ENCODE measurements at places on chromosomes 11 and 22. TPM values are rescaled to one million over a fixed set of nuclear protein-coding genes. Genes with fewer than 3 reads are reported as not detected.

GRCh38 chr22:42473484-42474193, 41.4 kb upstream of the NFAM1 start:
- DNase-seq, result peak; percentile 33

DNA sequence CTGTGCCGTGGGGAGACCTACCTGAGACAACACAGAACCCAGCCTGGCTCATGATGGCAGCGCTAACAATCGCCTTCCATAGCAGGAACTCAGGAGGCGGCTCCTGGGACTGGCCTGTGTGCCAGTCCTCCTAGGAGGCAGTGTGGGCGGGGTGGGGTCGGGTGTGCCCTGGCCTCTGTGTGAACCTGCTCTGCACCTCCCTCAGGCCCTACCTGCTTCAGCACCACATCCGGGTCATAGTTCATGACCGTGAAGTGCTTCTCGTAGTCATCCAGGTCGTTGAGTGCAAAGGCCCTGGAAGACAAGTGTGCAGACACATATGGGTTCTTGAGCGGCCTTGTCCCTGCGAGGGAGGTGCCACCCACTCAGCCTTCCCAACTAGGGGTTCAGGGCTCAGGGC, 15.3 kb downstream of the TTLL12 start:
- DNase-seq, result no peak

- DNase-seq, result no peak
Observed at GRCh38 chr11:58024601-58025091, 965 bp downstream of the OR9Q1 start.

- no peak for DNase-seq
Observed at GRCh38 chr11:85953491-85954143, 98.4 kb downstream of the CCDC83 start.

DNA sequence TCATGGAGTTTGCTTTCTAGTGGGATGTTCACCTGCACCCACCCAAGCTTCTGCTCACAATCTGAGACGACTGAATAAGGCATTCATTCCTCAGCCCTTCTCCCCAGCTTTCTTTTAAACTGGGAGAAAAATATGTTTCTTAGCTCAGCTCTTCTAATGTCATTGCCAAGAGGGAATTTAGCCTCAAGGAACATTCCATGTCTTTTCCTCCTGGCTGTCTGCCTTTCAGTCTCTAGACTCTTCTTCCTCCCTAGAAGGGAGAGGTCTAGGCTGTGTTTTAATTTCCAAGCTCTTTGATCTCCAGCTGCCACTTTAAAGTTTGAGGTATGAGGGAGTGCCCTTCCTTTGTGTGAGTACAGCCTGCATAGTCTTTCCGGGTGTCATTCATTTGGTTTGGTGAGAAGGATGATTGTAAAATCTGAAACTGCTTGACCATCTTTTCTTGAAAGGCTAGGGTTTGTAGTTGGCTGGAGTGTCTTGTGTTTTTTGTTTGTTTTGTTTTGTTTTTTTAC, 11.7 kb upstream of the HTATIP2 start:
- no peak for DNase-seq

- DNase-seq, result no peak
Observed at GRCh38 chr11:65853246-65853979, 4.6 kb downstream of the CFL1 start.

DNA sequence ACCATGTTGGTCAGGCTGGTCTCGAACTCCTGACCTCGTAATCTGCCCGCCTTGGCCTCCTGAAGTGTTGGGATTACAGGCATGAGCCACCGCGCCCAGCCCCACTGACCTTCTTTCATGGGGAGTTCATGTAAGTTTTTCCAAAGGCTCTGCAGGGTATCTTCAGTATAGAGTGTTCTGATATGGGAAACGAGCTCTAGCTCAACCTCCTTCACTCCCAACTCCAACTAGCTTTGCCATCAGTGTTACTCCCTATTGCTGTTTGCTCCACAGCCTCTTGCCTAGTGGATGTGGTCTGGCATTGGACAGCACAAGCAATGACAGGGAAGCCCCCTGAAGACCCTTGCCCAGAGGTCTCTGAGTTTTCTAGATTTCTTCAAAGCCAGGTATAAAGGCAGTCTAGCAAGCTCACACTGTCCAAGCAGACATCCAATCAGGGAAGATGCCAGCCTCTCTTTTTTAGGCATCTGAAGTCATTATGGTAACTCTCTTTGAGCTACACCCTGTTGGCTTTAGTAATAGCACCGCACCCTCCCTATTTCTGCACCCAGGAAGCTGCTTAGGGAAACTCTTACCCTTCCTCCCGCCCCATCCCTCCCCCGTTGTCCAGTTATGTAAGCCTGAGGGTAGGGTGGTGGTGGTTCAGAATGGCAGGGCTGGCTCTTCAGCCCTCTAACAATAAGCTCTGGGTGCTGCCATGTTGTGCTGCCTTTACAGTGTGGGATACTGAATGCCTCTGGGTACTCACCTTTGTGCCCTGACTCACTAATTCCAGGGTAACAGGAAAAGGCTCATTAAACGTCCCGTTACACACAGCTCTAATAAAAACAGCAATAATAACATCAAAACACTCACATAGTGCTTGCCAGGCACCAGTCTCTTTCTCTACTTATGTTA, 41.4 kb upstream of the CLDN5 start:
- no peak for DNase-seq

GRCh38 chr11:31340903-31341572, 28.5 kb downstream of the DCDC1 start:
- no peak for DNase-seq

DNA sequence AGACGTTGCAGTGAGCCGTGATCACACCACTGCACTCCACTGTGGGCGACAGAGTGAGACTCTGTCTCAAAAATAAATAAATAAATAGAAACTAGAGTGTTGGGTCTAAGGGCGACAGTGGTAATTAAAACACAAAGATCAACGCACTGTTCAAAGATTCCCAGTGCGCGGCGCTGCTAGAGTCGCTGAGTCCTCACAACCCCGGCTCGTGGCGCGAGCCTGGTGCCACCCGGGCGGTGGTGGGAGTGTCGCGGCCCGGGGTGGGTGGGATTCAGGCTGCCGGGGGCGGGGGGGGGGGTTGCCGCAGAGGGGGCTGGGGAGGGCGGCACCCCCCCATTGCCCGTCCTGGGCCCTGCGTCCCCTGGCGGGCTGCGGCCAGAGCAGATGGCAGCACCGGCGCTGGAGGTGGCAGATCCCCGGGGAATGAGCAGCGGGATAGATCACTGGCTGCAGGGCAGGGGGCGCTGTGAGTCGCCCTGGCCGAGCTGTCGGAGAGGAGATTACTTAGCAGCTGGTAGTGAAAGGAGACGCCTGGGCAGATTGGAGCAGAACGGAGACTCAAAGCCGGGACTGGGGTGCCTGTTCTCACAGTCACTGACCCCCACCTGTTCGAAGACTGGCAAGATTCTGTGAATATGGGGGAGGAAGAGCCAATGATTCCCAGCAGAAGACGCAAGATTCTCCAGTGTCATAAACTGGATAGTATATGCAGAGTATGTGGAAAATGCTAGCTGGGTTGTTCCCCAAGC, 30.2 kb upstream of the APOBEC3A start:
- DNase-seq, result peak; percentile 8

DNA sequence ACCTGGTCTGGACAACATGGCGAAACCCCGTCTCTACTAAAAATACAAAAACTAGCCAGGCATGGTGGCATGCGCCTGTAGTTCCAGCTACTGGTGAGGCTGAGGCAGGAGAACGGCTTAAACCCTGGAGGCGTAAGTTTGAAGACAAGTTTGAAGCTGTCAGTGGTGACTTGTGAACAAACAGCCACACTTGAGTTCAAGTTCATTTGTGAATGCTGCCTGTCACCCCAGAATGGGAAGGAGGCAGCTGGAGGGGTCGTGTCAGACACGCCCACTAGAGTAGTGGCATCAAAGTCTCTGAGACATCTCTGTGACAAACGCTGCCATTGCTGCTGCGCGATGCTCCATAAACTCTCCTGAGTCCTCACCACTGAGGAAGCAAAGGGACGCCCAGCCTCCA, 74.2 kb downstream of the DGCR2 start:
- no peak for DNase-seq

DNA sequence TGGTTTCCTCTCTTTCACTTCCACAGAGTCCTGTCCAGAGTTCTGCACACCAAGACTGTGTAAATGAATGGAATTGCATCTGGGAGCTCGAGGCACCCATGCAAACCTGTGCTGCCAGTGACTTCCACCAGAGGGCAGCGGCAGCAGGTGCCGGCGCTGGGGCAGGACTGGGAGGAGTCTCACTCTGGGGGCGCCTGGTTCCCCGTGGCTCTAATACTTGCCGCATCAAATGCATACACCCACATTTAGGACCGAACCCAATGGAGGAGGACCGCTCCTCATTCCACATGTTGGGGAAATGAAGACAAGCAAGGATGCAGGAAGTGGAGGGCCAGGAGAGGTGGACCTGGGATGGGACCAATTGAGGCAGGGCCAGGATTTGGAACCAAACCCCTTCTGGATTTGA, 1.1 kb upstream of the CD6 start:
- peak; percentile 71 for DNase-seq

DNA sequence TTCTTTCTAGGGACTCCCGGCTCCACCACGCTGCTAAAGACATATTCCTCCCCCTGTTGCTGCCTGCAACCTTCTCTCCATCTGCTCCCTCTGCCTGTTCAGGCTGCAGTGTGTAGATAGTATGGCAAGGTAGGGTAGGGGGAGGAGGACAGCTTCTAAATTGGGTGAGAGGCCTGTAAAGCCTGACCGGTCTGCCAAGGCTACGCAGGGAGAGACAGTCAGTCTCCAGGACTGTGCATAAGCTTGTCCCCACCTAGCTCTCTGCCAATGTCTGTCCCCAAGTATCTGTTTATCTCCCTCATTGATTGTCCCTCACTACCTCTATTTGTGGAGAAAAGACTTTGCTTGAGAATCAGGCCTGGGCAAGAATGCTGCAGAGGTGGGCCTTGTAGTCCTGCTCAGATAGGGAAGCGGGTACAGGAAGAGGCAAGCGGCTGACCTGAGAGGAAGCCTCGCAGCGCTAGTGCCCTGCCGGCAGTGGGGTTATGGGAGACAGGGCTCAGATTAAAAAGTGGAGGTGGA, 871 bp upstream of the SEZ6L start:
- DNase-seq, result no peak

DNA sequence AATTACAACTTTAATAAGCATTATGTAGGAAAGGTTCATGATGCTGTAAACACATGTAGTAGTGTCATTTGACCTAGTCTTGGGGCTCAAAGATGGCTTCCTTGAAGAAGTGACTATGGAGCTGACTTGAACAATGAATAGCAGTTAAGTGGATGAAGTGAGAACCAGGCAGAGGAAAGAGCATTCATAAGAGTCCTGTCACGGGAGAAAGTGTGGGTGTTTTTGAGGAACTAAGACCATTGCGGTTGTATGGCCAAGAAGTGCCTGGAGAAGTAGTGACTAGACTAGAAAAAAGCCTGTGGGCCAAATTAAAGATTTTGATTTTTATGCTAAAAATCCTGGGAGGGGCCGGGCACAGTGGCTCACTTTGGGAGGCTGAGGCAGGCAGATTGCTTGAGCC, 7.2 kb upstream of the IL18BP start:
- no peak for DNase-seq

- no peak for DNase-seq
Observed at GRCh38 chr11:126793596-126793995, 207.0 kb downstream of the KIRREL3 start.

DNA sequence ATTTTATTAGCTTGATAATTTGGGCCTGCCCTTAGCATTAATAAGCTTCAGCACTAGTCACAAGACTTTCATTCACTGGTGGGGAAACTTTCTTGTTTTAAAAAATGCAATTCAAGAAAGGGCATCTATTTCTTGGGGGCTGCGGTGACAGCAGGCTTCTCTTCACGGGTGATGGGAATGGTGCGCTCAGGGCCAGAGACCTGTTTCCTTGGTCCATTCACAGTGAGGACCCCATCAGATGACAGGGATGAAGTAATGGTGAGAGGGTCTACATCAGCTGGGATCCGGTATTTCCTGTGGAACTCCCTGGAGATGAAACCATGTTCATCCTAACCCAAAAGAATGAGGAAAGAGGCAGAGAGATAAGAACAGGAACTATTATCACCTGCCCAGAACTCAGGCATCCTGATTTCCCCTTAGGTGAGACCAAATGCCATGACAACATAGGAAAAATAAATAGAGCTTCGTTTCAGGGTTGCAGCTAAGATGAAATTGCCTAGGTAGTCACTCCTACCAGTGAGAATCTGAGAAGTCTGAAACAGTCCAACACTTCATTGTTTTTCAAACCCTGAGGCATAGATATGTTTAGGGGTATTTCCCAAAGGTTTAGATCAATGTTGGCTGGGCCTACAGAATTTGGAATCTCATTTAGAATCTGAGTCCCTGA, 2.8 kb downstream of the CRYAB start:
- DNase-seq, result no peak

- no peak for DNase-seq
Observed at GRCh38 chr11:19244084-19244483, 3.3 kb upstream of the E2F8 start.

DNA sequence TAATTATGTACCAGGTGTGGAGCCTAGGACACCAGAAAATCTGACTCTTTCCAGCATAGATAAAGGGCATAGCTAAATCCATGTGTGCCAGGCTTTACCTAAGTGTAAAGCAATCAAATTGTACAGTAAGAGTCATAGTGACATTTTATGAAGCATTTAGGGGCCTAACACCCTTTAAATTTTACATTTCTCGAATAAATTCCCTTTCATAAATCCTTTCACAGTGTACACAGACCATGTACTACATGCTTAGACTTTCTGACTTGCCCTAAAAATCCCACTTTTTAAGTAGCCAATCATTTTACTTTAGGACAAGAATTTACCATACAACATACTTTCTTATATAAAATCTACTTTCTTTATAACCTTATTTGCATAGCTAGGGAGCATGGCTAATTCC, 727.6 kb upstream of the LUZP2 start:
- DNase-seq, result no peak

DNA sequence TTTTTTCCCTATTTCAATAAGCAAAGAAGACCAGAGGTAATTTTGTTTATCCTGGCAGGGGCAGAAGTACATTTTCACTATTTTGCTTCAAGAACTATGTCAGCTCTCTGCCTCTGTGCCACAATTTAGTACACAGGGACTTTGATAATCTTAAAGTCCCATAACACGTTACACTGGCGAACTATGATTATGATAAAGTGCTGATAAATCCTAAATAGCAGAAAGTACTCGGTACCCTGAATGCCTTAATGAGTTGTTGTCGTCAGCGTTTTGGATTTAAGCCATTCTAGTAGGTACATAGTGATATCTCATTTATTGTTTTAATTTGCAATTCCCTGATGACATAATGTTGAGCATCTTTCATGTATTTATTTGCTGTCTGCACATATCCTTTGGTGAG, 16.6 kb upstream of the PHOX2A start:
- DNase-seq, result no peak

GRCh38 chr11:46351606-46352005, 4.3 kb downstream of the DGKZ start:
- DNase-seq, result no peak

GRCh38 chr22:47625013-47625385, 862.5 kb downstream of the TBC1D22A start:
- no peak for DNase-seq

GRCh38 chr11:102534261-102534872, 3.8 kb upstream of the MMP7 start:
- DNase-seq, result no peak

TNNT3 gene
- total RNA-seq, result 19.4 TPM

KRTAP5-2 gene
- total RNA-seq, result 0.35 TPM

MYRF gene
- total RNA-seq, result 0.30 TPM

ENTHD1 gene
- not detected for total RNA-seq

IRAG1 gene
- total RNA-seq, result not detected

SNX32 gene
- total RNA-seq, result 0.44 TPM

ACR gene
- not detected for total RNA-seq

CYP2D6 gene
- 9.0 TPM for total RNA-seq

TNNI2 gene
- not detected for total RNA-seq

TMEM121B gene
- total RNA-seq, result 0.10 TPM

OR10A4 gene
- not detected for total RNA-seq

TRAPPC4 gene
- 82.9 TPM for total RNA-seq

Data from CD4-positive, CD25-positive, alpha-beta regulatory T cell (primary cell).